ENCODE measurements at places on chromosomes 5 and 9.
A peak's percentile ranks its signal among the peaks of the same experiment; 100 is the strongest.

- no peak for DNase-seq
Observed at GRCh38 chr9:87216897-87217455, 269.7 kb upstream of the GAS1 start.

- no peak for DNase-seq
Observed at GRCh38 chr9:138111607-138112006, 234.0 kb downstream of the CACNA1B start.

DNA sequence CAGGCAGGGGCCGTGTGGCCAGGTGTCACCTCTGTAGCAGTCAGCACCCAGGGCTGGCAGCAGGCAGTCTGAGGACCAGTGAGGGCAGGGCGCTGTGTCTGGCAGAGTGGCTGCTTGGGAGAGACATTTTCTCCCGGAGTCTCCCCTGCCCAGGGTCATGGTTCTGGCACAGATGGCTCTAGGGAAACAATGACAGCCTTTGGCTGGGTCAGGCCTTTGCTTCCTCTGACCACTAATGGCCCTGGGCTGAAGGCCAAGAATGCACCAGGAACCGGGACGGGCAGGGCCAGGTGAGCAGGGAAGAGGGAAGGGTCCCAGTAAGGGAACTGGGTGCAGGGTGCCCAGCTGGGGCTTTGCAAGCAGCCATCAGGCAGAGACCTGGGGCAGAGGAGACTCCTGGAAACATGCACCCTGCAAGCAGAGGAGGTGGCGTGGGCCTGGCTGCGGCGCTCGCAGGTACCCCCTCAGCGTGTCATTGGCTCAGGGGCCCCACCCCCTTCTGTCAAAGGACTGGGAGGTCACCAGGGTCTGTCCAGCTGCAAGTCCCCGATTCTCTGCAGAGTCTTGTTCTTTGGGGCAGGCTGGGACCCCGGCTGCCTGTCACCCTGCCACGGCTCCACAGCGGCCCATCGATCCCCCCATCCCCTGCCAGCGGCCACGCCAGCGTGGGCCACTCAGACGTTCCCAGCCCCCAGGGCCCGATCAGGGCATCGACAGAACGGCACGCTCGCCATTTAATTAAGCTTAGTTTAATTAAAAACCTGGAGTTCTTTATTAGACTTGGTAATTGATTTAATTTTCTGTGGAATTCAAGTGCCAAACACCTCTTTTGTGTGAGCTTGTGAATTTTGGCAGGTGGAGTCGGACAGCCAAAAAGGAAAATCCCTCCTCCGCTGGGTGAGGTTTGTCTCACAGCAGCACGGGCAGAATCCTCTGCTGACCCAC lies 18.9 kb upstream of the TMEM250 start:
- no peak for DNase-seq

DNA sequence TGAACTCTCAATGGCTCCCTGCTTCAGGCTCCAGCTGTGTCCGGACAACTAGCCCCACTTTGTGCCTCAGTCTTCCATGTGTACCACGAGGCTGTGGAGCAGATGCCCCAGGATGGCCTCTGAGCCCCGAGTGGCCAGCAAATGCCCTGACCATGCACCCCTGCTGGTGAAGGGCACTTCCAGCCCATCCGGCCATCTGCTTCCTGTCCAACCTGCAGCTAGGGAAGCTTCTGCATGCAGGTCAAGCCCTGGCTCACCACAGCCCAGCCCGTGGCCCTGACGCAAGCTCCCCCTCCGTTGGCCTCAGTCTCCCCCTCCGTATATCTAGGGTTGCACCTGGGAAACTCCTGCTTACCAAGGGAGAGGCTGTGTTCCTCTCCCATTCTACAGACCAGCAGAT lies 4.8 kb downstream of the NINJ1 start:
- DNase-seq: no peak

DNA sequence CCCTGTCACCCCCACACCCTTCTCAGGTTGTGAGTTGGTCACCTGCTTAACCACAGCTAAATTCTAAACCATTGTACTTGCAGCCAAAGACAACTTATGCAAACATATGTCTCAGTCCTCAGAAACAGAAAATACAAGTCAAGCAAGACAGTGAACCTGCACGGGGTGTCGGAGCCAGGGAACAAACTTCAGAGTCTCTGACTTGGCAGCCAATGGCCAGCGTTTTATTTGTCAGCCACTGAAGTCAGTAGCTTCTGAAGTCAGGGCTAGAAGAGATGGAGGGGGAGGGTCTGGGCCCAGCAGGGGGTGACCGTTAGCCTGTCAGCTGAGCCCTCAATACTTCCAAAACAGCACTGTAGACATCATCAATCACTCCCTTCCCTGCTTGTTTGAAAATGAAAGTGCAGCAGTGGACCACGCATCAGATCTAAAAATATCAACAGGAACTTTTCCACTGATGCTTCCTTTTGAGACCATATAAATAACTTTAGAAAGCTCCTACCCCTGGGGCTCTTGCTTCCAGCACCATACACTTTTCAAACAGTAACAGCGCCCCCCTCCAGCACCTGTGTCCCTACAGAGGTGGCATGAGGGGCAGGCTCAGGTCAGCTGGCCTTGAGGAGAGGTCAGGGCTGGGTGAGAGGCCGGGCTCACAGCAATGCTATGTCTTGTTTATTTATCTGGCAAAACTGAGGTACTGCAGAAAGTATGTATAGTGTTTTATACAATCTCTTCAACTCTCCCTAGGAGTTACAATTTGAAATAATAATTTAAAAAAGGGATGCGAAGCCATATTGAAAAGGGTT lies 142.5 kb downstream of the ACER2 start:
- peak; percentile 8 for DNase-seq

DNA sequence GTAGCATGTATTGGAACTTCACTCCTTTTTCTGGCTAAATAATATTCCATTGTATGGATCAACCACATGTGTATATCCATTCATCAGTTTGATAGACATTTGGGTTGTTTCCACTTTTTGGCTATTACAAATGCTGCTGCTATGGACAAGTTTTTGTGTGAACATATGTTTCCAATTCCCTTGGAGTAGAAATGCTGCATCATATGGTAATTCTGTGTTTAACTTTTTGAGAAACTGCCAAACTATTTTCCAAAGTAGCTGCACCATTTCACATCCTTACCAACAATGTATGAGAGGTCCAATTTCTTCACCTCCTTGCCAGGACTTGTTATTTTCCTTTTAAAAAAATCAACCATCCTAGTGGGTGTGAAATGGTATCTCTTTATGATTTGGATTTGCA lies 8.4 kb downstream of the FRRS1L start:
- DNase-seq: no peak

- no peak for DNase-seq
Observed at GRCh38 chr9:73074176-73074708, 77.4 kb upstream of the ANXA1 start.

DNA sequence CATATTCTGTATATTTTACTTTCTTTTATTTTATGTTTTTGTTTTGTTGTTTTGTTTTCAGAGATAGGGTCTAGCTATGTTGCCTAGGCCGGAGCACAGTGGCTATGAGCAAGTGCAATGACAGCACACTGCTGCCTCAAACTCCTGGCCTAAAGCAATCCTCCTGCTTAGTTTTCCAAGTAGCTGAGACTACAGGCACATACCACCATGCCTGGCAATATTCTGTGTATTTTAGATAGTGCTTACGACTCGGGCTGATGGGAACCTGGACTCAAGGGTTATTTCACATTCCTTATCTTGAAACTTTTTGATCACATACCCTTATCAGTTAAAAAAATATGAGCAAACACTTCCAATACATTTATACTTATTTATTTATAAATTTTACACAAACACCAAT lies 119.0 kb upstream of the STARD4 start:
- no peak for DNase-seq

DNA sequence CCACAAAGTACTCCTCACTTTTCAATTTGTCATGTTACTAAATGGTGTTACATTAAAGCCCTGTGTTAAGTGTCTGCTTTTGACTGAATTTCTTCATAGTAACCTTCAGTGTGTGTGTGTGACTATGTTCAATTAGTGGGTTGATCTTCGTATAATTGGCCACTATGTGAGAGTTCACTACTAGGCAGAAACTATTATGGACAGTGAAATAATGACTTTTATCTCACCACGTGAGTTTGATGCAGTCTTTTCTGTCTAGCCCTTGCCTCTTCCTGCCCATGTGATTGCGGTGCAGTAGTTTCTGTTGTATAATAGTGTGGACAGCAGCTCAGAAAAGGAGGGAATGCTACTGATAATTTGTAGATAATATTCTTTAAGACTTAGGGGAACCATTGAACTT lies 1.8 kb upstream of the MAML1 start:
- DNase-seq: no peak

- peak; percentile 89 for DNase-seq
Observed at GRCh38 chr9:2570615-2571479, 50.7 kb upstream of the VLDLR start.

DNA sequence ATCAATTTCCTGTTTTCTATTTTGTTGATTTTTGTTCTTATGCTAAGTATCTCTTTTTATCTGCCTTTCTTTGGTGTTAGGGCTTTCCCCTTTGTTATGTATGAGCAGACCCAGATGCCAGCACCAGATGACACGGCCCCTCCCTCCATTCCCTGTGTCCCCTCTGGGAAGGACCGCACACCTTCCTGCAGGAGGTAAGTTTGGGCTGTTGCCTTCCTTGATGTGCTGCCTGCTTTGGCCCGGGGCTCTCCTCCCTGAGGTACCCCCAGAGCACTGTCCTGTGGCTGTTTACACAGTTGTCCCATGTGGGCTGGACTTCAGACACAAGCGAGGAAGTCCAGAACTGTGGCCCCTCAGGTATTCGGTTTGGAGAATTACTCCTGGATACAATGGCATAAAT lies 343.8 kb upstream of the IRX1 start:
- no peak for DNase-seq

GRCh38 chr9:371349-371748 lies 156.7 kb downstream of the DOCK8 start:
- DNase-seq: no peak

DNA sequence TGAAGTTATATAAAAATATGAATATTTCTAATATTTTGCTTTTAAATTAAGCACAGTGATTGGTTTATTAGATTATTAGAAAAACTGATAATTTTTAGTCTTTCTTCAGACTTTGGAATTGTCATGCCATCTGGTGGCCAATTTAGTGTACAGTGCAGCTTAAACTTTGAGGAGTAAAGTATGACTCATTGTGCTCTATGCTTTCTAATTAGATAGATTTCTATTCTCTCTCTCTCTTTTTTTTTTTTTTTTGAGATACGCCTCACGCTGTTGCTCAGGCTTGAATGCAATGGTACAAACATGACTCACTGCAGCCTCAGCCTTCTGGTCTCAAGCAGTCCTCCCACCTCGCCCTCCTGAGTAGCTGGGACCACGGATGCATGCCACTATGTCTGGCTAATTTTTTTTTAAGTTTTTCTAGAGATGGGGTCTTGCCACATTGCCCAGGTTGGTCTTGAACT lies 42.1 kb upstream of the GPR21 start:
- DNase-seq: peak; percentile 34

GRCh38 chr5:83340511-83340918 lies 131.0 kb upstream of the VCAN start:
- DNase-seq: no peak

- DNase-seq: peak; percentile 27
Observed at GRCh38 chr5:139171779-139172404, 26.3 kb downstream of the SIL1 start.

DNA sequence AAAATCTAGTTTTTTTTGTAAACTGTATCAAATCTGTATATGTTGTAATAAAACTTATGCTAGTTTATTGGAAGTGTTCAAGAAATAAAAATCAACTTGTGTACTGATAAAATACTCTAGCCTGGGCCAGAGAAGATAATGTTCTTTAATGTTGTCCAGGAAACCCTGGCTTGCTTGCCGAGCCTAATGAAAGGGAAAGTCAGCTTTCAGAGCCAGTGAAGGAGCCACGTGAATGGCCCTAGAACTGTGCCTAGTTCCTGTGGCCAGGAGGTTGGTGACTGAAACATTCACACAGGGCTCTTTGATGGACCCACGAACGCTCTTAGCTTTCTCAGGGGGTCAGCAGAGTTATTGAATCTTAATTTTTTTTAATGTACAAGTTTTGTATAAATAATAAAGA lies 24.3 kb downstream of the HMGCR start:
- no peak for DNase-seq

- no peak for DNase-seq
Observed at GRCh38 chr5:77638763-77639671, 504 bp upstream of the OTP start.

DNA sequence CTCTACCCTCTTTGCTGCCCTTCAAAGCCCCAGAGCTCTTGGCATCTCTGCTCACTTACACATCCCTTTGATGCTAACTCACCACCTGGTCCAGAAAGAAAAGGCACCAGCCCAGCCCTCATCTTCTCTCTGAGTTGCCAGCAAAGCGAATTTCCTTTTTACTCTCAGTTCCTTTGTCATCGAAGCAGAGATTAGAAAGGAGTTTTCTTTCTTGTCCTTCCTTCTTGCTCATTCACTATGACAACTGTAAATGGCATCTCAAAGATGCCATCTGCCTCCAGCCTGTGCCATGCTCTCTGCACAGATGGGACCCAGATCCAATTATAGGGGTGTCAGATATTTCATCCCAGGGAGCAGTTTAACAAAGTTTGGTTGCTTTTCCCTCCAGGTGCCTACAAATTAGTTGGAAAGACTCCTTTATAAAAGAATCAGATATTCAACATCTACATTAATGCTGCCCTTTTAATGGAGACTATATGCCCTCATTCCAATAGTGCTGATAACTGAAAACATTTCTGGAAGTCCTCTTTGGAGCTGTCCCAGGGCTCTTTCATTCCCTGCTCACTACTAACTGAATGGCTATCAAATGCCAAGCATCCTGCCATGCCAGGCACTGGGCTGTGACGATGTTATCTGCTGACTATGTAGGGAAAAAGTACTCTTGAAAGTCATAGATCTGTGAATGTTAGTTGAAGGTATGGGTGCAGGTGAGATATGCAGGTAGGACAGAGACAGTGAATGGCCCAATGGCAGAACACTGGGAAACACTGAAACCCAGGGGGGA lies 58.9 kb downstream of the SUSD1 start:
- no peak for DNase-seq

DNA sequence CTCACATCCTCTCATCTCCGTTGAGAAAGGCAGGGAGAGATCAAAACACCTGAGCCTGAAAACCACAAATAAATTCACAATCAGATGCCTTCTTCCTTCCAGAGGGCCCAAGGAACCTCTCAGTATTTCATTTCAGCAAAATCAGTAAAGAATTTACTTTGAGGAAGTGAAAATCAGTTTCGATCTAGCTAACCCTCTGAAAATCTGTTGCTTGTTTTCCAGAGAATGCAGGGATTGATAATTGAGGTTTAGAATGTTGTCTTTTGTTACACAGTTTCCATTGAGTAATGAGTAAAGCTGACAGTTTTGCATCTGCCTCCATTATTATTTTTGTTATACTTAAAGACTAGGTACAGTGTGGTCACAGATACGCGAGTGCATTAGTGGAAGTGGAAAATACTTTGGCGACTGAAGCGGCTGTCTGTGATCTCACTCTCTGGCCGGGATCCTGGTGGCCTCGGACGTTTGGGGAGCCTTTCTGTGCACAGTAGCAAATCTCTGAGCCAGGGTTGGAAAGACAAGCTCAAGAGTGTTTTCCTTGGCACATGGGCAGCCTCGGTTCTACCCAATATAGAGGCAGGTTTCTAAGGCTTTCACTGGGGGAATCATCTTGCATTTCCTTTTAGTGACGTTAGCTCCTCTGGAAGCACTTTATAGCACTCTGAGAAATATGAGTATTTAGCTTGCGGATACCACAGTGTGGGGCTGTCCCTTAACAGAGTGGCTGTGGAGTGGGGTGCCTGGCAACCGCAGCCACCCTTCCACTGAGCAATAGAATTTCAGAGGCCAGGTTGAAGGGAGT lies 32.2 kb upstream of the ANGPTL2 start:
- no peak for DNase-seq

Data from KBM-7 (cell line).